EL (cell line): ENCODE measurements at places on chromosomes 11 and 22.

GRCh38 chr11:31702966-31703365, 108.2 kb downstream of the PAX6 start:
- peak; percentile 36 for DNase-seq

DNA sequence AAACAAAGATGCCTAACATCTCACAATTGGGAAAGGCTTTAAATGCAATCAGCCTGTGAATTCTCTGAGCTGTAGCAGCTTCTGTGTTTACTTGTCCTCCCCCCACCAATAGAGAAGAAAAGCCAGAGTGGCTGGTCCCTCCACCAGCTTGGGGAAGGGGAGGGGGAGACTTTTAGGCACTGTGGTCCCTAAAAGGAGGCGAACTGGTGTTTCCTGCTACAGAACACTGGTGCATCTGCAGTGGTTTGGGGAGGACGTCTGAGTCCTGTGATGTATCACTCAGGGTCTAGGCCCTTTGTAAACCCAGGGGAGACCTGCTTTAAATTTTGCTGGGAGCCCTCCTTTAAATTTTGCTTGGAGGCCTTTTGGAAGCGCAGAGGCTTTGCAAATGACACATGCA, 16.9 kb downstream of the TNRC6B start:
- DNase-seq = no peak

DNA sequence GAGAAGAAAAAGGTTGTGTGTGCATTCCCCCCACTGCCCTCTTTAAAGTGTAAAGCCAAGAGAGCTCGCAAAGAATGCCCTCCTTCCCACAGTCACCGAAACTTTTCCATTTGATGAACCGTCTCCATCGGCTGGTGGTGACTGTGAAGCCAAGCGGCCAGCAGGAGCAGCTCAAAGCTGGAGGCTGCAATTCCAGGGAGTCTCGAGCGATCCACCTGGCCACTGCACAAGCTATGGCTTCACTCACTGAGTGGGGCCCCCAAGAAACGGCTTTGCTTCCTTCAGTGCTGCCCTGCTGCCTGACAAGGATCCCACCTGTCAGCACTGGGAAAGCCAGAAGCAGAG, 117.7 kb downstream of the ABTB2 start:
- no peak for DNase-seq

- no peak for DNase-seq
Observed at GRCh38 chr22:44391015-44391414, 78.3 kb upstream of the SHISAL1 start.

DNA sequence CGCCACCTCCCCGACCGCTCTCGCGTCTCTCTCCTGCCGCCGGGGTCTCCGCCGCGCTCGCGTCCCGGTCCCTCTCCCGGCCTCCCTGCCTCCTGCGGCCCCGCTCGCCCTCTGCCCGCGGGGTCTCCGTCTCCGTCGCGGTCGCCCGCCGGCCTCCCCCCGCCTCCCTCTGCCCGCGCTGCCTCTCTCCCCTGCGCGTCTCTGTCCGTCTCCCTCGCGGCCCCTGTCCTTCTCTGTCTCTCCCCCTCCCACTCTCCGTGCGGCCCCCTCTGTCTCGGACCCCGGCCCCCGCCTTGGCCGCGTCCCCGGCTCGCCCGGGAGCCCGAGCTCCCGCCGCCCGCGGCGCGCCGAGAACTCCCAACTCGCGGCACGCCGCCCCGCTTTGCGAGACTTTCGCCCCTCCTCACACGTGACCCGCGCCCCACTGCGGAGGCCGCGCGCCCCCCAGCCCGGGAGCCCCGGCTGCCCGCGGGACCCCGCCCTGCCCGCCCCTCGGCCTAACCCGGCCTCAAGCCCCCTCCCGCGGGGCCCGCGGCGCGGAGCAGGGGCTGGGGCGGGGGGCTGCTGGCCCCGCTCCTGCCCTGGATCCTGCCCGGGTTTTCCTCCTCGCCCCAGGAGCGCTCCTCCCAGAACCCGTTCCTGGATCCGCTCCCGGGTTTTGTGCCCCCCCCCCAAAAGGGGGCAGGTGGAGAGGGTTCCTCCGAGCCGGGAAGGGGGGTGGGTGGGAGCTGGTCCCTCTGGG, 702 bp upstream of the KCNJ4 start:
- no peak for DNase-seq

GRCh38 chr22:29258407-29259252, 9.2 kb downstream of the RHBDD3 start:
- DNase-seq = no peak
